ENCODE measurements at places on chromosomes 1 and 21.

GRCh38 chr1:236904892-236905741 lies 99.1 kb downstream of the MT1HL1 start:
- peak; percentile 86 for DNase-seq

DNA sequence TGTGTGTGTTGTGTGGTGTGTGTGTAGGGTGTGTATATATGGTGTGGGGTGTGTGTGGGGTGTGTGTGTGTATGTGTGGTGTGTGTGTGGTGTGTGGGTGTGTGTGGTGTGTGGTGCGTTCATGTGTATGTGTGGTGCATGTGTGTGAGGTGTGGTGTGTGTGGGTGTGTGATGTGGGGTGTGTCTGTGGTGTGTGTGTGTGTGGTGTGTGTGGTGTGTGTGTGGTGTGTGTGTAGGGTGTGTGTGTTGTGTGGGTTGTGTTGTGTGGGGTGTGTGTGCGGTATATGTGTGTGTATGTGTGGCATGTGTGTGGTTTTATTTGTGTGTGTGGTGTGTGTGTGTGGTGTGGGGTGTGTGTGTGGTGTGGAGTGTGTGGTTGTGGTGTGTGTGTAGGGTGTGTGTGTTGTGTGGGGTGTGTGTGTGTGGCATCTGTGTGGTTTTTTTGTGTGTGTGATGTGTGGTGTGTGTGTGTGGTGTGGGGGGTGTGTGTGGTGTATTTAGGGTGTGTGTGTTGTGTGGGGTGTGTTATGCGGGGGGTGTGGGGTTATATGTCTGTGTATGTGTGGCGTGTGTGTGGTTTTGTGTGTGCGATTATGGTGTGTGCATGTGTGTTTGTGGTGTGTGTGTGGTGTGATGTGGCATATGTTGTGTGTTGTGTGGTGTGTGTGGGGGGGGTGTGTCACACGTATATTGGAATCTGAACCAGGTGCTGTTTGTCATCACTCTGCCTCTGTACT lies 17.1 kb upstream of the ZBTB21 start:
- DNase-seq, result no peak

DNA sequence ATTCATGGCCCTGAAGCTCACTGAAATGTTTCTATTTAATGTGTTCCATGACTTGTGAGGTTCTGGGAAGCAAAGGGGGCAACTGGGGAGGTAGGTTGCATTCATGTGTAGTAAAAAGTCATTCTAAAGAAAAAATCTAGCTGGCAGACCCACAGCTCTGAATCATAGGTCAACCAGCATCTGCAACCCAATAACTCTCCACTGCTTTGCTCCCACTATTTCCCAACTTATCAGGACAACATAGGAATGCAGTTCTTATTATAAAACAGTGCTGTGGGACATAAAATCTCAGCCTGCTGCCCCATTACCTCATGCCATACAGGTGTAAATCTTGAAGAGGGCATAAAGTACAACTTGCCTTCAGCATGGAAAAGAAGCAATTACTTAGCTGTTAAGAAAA lies 576.1 kb upstream of the PTBP2 start:
- DNase-seq, result peak; percentile 1

- peak; percentile 65 for DNase-seq
Measured at GRCh38 chr1:12124693-12125421, 41.9 kb upstream of the TNFRSF1B start.

DNA sequence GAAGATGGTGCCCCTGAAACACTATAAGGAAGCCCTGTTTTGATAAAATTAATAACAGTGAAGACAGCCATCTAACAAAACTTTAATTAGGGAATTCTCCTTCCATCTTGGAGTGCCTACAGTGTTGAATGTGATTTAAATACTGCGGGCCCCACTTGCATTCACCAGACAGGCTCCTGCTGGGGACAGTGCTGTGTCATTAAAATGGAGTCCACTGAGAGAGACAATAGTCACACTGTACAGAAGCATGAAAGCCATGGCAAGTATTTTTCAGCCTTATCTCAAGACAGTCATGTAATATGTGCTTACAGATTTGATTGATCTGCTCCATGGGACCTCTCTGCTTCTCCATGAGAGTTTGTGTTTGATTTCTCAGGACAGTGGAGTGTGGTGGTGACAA lies 29.7 kb upstream of the ZBTB18 start:
- DNase-seq, result no peak

- DNase-seq, result no peak
Measured at GRCh38 chr1:43987159-43987902, 4.1 kb upstream of the CCDC24 start.

DNA sequence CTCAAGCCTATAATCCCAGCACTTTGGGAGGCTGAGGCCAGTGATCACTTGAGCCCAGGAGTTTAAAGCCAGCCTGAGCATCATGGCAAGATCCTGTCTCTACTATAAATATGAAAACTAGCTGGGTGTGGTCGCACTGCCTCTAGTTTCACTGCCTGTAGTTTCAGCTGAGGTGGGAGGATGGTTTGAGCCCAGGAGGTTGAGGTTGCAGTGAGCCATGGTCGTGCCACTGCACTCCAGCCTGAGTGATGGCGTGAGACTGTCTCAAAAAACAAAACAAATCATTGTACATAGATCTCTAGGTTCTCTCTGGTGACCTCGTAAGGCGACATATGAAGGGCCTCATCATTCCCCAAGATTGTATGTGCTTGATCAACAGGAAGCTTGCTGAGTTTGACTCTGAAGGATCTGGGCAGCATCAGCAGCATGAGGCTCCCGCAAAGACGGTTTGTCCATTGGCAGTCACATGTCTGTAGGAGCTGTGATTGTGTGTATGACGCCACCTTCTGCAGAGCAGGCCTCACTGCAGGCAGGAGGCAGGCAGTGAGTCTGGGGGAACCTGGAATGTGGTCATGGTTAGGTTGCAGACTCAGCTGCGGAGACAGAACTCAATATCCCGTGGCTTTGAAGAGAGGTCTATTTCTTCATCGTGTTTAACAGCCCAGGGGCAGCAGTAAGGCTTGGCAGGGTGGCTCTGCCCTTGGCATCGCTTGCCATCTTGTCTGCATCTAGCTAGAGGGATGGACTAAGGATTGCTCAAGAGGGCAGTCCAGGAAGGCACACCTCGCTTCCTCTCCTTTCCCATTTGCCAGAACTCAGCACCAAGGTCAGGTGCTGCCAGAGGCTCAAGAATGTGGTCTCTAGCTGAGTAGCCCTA lies 14.0 kb downstream of the ATP5PO start:
- peak; percentile 66 for DNase-seq

GRCh38 chr1:203186446-203187303 lies at the start of gene CHI3L1:
Gene CHI3L1 (minus strand): TSS chr1:203186704. CDS start chr1:203186623, 81 bp downstream.
- DNase-seq, result no peak

- no peak for DNase-seq
Measured at GRCh38 chr21:38788275-38788905, 17.3 kb upstream of the ETS2 start.

Measured in M059J (cell line).